Uterus (tissue), 4 donors: ENCODE measurements at places on chromosomes 3 and 15. TPM values are rescaled to one million over a fixed set of nuclear protein-coding genes. Genes with fewer than 3 reads are reported as not detected.

The ZNF660 gene
- 7.6 TPM for total RNA-seq

The ADCY5 gene
- 35.3 TPM for total RNA-seq

The TWF2 gene
- total RNA-seq = 105 TPM

The A4GNT gene
- not detected for total RNA-seq

The CADM2 gene
- not detected for total RNA-seq

The SH2D7 gene
- total RNA-seq = not detected

The ITGA11 gene
- total RNA-seq = 41.8 TPM

The DNASE1L3 gene
- 3.2 TPM for total RNA-seq

The RASGRP1 gene
- not detected for total RNA-seq

The FOXB1 gene
- not detected for total RNA-seq

The GATA2 gene
- total RNA-seq = 43.0 TPM

The IL12A gene
- not detected for total RNA-seq

The ABI3BP gene
- total RNA-seq = 156 TPM

The MINAR1 gene
- 0.43 TPM for total RNA-seq

The PLCL2 gene
- total RNA-seq = 9.7 TPM

The RPL14 gene
- total RNA-seq = 850 TPM

The CYP19A1 gene
- not detected for total RNA-seq

The SLC28A2 gene
- not detected for total RNA-seq

The ABHD10 gene
- 31.7 TPM for total RNA-seq

The MAP6D1 gene
- total RNA-seq = 1.0 TPM

The GOLGA8G gene
- total RNA-seq = not detected

The UTS2B gene
- not detected for total RNA-seq

The RLBP1 gene
- total RNA-seq = not detected

The C2CD4A gene
- 0.21 TPM for total RNA-seq

The RYK gene
- total RNA-seq = 135 TPM
